ENCODE measurements at places on chromosomes 5 and 9. TPM values are rescaled to one million over a fixed set of nuclear protein-coding genes. Genes with fewer than 3 reads are reported as not detected.

DNA sequence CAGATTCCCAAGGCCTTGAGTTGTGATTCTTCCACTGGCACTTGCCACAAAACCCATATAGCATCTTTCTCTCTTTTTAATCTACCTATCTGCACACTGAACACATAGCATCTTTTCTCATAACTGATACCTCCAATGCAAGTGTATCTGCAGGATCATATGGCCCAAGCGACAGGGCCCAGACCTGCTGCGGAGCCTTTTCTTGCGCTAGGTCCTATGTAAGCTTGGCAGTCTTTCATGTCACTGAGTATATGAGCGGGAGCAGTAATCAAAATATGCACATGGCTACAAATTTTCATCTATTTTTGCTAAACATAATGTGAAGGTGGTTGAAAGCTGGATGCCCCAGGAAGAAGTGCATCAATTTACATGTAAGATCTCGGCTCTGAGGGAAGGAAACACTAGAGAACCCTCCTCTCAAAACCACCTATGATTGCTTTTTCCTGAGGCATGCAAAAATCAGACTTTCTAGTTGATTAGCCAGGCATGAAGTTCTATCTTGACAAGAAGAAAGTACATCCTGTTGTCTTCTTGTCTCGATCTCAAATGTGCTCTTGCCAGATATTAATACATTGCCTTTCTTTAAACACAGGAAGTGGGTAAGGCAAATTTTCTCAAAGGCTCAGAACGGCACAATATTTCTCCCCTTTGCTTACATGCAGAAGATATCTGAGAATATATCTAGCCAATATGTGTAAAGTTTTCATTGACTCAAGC, 26.9 kb upstream of the CEMIP2 start:
- no peak for DNase-seq

DNA sequence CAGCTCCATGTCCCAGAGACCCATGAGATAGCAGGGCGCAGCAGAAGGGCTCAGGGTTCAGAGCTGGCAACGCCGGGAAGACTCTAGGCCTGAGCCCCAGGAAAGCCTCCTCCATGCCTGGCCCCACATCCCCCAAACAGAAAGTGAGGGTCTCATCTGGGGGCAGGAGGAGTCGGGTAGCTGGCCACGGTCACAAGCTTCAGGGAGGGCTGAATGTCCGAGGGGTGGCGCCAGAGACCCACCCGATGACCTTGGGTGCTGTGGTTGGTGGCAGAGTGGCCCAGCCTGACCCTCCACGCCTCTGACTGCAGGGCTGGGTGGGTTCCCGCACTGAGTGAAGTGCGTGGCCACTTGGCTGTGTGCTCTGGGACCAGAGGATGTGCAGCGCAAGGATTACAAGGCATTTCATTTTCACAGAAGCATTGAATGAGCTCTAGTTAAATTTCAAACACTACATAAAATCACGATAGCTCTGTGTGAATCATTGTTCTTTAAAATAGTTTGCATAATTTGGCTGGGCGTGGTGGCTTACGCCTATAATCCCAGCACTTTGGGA, 3.0 kb downstream of the C8G start:
- DNase-seq, result peak; percentile 79

DNA sequence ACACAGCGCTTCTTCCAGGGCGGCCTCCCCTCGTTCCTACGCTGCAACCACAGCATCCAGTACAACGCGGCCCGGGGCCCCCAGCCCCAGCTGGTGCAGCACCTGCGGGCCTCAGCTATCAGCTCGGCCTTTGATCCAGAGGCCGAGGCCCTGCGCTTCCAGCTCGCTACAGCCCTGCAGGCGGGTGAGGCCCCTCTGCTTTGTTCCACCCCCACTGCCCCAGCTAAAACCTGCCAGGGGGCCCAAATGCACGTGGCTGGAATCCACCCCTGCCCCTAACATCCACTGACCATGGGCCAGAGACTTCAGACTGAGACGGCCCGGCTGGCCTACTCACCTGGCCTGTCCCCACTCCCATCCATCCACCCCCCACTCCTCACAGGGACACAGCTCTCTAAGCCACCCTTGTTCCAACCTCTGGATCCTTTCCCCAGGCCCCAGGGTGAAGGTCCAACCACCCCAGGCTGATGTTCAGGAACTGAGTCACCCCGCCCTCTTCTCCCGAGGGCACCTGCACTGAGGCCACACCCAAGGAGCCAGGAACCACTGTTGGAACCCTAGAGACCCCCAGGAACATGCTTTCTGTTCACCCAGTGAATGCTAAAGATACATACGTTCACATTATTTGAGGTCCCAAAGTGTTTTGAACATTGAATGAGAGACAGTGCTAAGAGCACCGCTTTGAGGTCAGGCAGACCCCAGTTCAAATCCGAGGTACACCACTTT, 18.9 kb upstream of the ASS1 start:
- DNase-seq, result no peak

IL4 gene
- not detected for total RNA-seq

GRCh38 chr9:127423476-127423933, 677 bp upstream of the ZNF79 start:
- DNase-seq, result no peak

DNA sequence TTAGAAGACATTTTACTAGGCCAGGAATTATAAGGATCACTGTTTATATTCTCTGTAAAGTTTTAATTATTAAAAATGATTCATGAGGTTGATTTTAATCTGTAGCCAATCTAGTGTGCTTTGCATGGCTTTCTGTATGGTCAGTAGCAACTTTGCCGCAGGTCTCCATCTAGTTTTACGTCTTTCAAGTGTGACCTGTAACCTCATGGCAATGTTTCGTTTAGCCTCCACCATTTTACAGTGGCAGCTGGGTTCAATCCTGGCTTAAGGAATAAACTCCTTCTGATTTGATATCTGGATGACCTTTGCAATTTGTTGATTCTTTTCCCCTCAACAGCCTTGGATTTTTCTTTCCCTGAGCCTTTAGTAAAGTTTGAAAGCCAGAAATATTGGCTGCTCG, 434.5 kb upstream of the CDH9 start:
- DNase-seq, result no peak

DNA sequence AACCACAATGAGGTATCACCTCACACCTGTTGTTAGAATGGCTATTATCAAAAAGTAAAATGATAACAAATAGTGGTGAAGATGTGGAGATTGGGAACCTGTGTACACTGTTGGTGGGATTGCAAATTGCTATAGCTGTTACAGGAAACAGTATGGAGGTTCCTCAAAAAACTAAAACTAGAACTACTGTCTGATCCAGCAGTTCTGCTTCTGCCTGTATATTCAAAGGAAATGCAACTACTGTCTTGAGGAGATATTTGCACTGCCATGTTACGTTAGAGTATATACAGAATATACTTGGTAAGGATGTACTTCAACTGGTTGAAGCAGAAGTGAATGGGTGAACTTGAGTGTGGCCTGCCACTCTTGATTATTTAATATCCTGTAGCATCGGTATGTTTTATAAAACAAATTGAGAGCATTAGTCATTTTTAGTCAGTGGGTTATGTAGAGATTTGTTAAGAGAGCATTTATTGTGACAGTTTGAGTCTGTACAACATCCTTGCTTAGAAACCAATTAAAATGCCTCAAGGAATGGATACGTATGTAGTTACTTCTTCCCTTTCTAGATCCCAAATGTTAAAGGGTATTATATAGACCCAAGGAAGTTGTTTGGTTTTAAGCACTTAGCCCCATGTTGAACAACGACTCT, 37.5 kb downstream of the ZCCHC7 start:
- no peak for DNase-seq

ANKRD55 gene
- total RNA-seq, result 11.7 TPM

- no peak for DNase-seq
These were observed 48.5 kb upstream of the DHFR start for GRCh38 chr5:80703291-80703690.

DNA sequence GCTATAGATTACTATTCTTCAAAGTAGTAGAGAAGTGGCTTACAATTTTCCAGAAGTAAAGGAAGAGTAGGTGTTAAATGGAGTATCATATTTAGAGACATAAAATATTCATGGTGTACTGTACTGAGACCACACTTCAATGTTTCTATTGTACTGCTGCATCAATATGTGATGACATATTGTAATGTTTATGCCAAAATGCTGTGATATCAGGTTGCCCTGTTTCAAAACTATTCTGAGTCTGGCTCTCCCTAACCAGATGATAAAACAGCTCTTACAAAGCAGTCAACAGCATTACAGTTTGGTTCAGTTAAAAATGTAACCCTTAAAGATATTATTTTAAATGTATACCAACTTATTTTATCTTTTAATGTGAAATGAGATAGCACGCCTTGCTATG, 30.8 kb upstream of the ACOT12 start:
- no peak for DNase-seq

DNA sequence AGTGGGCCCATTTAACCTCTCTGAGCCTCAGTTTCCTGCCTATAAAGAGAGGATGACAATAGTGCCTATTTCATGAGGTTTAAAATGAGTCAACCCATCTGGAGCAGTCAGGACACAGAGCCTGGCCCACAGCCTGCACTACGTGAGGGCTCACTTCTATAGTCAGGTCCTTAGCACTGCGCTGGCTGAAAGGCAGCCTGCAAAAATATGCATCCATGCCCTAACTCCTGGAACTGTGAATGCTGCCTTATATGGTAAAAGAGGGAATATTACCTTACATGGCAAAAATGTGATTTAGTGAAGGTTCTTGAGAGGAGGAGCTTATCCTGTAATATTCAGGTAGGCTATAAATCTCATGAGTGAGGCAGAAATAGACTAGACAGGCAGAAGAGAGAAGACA, 98.5 kb downstream of the GABBR2 start:
- no peak for DNase-seq

DNA sequence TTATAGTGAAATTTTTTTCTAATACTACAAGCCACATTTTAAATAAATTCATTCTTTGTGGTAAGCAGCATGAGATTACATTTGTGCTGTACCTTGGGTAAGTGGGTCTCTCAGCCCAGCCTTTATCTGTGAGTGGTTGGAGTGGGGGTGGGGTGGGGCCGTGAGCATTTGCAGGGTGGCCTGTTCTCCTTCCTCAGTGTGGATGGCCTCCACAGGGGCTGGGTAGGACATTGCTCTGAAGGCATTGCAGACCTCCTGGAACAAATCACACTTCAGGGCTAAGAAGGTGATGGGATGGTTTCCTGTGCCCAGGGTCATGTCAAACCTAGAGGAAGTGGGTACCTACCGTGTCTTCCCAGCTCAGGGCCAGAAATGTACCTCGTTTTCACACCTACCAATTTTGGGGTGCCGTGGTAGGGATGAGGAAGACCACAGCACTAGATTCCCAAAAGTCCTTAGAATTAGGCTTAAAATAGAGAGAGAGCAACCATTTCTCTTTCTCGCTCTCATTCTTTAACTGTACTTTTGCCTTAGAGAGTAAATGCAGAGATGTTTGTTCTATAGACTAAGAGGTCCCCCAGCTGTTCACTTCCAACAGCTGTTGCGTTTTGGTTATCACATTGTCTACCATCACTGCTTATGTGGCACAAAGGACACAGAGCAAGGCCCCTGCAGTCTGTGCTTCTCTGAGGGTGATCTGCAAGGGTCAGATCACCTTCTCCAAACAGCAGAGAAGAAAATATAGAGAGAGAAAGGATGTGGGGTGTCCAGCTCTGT, 83.4 kb upstream of the CTSL start:
- DNase-seq, result no peak

NUTM2F gene
- not detected for total RNA-seq

KLHL3 gene
- total RNA-seq, result 47.0 TPM

SREK1 gene
- total RNA-seq, result 79.3 TPM

DNA sequence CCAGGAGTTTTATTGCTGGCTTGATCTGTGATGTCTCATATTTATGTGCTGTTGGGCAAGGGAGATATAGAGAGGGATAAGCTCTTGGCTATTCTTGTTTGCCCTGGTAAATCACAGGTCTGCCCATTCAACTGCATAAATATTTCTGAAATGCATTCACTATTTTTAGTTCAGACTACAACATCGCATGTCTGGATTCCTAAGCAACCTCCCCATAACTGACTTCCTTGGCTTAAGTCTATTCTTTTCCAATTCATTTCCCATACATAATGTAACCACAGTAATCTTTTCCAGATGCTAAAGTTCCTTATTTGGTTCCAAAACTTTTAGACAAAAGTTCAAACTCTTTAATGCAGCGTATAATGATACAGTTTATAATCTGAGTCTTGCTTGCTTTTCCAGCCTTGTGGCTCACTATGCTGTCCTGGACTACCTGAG, 321.4 kb upstream of the ACTBL2 start:
- DNase-seq, result no peak

- no peak for DNase-seq
These were observed 105.2 kb downstream of the SGCD start for GRCh38 chr5:156431956-156432829.

GRCh38 chr5:67725604-67726003, 490.0 kb upstream of the PIK3R1 start:
- no peak for DNase-seq

DNA sequence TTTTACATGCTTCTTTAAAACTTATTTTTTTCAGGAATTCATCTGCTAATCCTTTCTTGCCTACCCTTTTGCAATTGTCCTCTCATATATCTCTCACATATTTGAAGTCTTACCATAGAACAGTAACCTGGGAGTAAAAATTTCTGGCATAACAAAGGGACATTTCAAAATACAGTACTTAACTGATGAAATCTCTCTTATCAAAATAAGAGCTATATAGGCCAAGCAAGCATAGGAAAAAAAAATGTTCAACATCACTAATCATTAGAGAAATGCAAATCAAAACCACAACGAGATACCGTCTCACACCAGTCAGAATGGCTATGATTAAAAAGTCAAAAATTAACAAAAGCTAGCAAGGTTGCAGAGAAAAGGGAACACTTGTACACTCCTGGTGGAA, 2062.7 kb upstream of the CDH6 start:
- no peak for DNase-seq

DNA sequence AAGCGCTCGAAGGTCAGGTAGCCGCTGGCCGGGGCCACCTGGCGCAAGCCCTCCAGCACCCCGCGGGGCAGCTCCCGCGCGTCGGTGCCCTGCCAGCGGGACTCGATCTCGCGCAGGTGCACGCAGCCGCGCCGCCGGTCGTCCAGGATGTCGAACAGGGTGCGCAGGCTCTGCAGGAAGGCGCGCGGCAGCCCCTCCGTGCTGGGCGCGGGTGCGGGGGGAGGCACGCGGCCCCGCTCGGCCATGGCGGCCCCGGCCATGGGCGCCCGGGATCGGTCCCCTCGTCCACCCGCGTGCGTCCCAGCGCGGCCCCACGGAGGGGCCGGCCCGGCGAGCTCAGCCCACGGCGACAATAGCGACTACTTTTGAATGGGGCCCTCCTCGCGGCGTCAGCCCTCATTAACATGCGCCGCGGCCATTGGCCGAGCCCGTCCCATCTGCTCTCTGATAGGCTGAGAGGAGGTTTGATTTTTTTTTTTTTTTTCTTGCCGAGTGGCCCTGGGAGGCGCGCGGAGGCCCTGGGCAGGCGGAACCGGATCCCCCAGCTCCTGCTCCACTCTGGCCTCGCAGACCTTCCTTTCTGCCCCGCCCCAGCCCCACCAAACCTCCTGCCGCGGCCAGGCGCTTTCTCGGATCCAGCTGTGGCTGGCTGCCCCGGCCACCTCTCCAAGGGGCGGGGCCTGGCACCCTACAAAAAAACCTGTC, at the start of gene SAPCD2:
TSS of gene SAPCD2 (minus strand) at position 357 of the 705 bp plus-strand sequence. CDS start at position 260, 97 bp downstream.
- peak; percentile 86 for DNase-seq

DNA sequence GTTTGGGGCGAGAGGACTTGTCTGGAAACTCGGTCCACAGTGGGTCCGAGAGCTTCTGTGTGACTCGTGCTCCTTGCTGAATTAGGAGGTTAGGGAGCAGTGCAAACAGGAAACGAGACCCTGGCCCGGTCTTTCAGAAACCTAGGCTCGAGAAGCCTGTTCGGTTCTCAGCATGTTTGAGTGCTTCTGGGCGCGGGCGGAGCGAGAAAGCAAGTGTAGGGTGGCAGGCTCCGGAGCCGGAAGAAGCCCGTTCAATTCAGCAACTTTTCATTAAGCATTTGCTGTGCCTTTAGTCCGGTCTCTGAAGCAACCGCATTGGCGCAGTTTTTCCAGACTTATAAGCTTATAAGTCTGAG, 547 bp downstream of the CLTA start:
- no peak for DNase-seq
